ENCODE measurements at places on chromosomes 13 and 19.

DNA sequence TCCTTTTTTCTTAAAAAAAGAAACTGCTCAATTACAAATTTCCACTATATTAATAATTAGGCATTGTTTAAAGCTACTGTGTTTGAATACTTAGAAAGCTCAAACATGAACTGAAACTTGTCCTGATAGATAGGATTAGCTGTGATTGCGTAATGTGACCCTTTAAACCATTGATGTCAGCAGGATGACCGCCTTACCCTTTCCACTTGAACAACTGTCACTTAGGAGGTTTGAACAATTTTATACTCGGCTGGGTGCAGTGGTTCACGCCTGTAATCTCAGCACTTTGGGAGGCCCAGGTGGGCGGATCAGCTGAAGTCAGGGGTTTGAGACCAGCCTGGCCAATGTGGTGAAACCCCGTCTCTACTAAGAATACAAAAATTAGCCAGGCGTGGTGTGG is 2.9 kb downstream of the LAMP1 start:
- no peak for DNase-seq

GRCh38 chr13:74865656-74866055 is 616.3 kb downstream of the TBC1D4 start:
- no peak for DNase-seq

GRCh38 chr13:110227864-110228643 is 78.9 kb downstream of the COL4A1 start:
- no peak for DNase-seq

DNA sequence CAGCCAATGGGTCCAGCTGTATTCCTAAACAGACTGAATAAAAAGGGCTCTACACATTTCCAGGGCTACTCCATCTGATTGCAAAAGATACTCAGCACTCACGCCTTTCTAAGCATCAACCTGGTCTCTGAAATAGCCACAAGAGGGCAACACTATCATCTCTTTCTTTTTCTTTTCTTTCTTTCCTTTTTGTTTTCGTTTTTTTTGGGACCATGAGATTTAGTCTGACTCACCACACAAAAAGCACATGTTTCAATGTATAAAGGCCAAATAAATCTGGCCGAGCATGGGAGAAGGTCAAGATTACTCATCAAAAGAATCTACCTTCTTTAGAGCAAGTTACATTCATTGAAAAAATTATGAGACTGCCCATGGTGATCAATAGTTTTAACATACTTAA is 805.6 kb upstream of the ARGLU1 start:
- peak; percentile 59 for DNase-seq

DNA sequence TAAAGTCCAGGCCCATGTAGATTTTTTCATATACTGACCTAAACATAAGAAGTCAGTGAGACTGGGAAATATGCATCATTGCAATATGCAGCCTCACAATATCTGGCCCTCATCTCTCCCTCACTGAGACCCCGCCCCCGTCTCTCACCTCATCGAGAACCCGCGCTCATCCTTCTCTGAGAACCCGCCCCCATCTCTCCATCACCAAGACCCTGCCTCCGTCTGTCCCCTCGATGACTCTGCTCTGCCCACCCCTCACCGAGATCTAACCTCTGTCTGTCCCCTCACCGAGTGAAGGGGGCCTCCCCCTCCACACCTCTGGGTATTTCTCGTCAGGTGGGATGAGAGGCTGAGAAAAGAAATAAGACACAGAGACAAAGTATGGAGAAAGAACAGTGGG is 20.5 kb upstream of the ZNF846 start:
- no peak for DNase-seq

GRCh38 chr19:53903055-53903680 is 5.9 kb upstream of the CACNG7 start:
- no peak for DNase-seq

DNA sequence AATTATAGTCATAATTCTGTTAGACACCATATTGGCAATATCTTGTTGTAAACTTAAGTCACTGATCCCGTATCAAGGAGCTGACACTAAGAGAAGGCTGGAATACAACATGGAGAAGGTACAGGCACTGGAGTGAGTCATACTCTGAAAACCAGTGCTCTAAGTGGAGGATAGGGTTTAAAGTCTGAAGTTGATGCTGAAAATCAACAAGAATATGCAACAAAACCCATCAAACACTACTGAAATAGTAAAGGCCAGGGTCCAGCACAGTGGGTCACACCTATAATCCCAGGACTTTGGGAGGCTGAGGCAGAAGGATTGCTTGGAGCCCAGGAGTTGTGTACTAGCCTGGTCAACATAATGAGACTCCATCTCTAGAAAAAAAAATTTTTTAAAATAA is 73.2 kb upstream of the KLF5 start:
- DNase-seq = no peak

DNA sequence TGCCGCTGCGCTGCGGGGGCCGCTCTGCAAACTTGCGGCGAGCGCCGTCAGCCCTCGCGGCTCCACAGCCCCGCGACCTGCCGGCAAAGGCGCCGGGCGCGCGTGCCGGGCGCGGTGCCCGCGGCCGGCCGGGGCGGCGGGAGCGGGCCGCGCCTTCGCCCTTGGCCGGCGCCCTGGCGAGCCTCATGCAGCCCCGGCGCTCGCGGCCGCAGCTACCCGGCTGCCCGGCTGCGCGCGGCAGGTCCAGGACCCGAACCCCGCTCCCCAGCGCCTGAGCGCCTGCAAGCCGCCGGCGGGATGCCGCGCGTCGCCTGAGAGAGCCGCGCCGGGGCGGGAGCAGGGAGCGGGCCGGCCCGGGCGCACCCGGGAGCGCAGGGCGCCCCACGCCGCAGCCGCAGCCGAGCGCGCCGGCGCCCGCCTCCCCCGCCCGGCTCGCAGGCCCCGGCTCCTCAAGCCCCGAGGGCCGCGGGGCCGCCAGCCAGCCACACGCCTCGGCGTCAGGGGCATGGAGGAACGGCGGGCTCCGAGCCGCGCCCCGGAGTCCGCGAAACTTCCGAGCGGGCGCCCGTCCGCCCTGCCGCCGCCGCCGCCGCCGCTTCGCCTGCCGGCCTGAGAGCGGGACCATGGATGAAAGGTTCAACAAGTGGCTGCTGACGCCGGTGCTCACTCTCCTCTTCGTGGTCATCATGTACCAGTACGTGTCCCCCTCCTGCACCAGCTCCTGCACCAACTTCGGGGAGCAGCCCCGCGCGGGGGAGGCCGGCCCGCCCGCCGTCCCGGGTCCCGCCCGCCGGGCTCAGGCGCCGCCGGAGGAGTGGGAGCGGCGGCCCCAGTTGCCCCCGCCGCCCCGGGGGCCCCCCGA is 564 bp downstream of the HS6ST3 start:
- DNase-seq = no peak

DNA sequence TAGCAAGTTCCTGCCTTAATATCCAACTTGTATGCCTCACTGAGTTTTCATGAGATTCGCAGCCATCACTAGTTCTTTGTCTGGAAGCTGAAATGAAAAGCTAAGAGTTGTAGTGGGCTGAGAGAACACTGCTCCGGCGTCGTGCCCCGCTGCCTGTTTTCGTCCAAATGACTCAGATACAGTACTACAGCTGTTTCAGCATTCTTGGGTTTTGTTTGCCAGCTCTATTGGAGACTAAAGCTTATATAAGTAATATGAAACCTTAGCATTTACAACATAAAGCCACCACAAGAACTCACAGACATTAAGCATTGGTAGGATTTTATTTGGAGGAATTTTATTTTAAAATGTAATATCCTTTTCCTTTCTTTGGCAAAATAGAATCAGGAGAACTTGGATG is 299.7 kb downstream of the DLEU7 start:
- peak; percentile 68 for DNase-seq

GRCh38 chr19:3761382-3762129 is at the start of gene APBA3:
Gene APBA3 (minus strand): TSS chr19:3761692. CDS start chr19:3760264, 1,428 bp downstream.
- peak; percentile 76 for DNase-seq

GRCh38 chr19:37955986-37956385 is 49.0 kb downstream of the SIPA1L3 start:
- DNase-seq = no peak

DNA sequence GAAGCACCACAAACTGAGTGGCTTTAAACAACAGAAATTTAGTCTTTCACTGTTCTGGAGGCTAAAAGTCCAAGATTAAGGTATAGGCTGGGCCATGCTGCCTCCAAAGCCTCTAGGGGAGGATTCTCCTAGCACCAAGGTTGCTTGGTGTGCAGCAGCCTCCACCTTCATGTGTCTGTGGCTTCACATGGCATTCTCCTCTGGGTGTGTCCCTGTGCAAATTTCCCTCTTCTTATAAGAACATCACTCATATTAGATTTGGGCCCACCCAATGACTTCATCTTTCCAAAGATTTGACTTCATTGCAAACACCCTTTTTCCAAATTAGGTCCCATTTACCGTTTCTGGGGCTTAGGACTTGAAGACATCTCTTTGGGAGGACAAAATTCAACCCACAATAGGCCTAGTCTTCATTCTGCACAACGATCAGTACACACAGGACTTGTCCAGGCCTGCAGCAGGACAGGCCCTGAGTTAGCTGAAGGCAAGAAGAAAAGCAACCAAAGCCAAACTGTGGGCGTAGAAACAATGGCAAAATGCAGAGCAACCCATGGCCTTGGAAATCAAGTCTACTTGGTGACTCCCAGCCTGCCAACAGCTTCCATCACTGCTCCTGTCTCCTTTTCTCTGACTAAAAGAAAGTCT is 521.2 kb upstream of the NBEA start:
- no peak for DNase-seq

DNA sequence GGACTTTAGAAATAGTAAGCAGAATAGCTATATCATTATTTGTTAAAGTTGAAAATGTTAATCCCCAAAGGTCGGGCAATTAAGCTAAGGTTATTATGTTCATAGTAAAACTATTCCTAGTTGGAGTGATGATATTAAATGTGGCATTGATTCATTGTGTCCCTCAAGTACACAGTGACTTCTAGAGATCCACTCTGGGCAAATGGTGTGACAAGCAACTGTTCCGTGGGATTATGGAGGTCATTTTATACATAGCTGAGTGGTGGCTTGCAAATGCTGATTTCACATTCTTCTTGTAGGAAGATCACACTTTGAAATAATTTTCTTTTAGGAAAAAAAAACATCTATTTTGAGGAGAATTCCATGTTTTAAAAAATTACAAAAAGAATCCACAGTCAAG is 317.8 kb downstream of the ATP8A2 start:
- no peak for DNase-seq

DNA sequence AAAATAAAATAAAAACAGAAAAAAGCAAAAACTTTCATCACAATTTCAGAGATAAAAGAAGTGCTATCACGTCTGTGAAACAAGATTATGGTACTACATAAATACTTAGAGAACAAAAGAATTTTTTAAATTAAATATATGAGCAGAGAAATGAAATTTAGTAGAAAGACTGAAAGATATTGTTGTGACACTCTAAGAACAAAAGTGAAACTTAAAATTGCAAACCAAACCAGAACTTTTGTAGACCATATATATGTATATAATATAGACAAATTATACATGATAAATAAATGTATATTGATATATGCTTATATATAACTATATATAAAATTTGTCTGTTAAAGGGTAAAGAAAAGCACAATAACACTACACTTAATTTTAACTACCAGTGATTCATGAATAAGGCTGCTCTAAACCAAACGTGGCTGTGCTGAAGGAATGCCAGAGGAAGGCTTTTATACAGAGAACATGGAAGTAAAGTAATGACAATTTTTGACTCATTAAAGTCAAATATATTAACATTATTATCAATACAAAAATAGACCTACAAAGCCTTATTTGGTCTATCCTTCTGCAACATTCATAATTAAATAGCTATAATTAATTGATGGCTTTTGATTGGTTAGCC is 1516.7 kb upstream of the PCDH20 start:
- DNase-seq = no peak

- no peak for DNase-seq
These were observed 26.1 kb downstream of the DEDD2 start for GRCh38 chr19:42191330-42191729.

GRCh38 chr19:32324631-32325285 is 20.7 kb upstream of the ZNF507 start:
- no peak for DNase-seq

- no peak for DNase-seq
These were observed 45.1 kb downstream of the MCF2L start for GRCh38 chr13:113013878-113014751.

GRCh38 chr13:57740719-57741118 is 109.2 kb downstream of the PCDH17 start:
- no peak for DNase-seq

GRCh38 chr13:45781553-45782326 is 69.8 kb downstream of the SIAH3 start:
- no peak for DNase-seq

- DNase-seq = no peak
These were observed 67.8 kb downstream of the SPACA7 start for GRCh38 chr13:112443995-112444311.

GRCh38 chr13:19726611-19727010 is 56.1 kb downstream of the PSPC1 start:
- no peak for DNase-seq

- DNase-seq = no peak
These were observed 8.6 kb downstream of the BRCA2 start for GRCh38 chr13:32323912-32324311.

DNA sequence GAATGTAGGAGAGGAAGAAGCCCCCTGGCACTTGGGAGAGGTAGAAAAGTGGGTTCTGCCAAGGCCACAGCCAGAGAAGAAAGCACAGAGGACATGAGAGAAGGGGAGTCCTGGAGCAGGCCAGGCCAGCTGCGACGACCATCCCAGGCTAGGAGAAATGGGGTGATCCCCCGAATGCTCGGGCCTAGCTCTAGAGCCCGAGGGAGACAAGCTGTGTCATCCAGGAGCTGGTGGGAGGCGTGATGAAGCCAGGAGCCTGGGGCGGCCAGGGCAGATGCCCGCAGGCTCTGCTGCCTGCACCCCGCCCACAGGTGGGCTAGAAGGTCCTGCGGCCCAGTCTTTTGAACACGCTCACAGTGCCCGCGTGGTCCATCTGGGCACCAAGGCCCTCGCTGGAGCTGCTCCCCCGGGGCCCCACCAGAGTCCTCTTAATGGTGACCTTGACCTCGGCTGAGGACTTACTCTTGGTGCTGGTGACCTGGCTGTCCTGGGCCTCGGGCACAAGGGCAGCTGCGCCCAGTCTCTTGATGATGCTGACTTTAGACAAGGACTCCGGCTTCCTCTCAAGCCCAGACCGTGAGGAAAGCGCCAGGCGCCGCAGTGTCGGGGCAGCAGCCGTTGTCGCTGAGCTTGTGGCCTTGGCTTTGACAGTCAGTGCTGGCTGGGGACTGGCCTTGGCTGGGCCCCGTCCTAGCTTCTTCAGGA is 26.5 kb downstream of the C19orf47 start:
- no peak for DNase-seq

DNA sequence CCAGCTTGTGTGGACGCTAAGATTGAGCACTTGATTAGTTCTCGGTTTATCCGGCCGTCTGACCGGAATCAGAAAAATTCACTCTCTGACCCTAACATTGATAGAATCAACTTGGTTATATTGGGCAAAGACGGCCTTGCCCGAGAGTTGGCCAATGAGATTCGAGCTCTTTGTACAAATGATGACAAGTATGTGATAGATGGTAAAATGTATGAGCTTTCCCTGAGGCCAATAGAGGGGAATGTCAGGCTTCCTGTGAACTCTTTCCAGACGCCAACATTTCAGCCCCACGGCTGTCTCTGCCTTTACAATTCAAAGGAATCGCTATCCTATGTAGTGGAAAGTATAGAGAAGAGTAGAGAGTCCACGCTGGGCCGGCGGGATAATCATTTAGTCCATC is 59.6 kb downstream of the ARHGAP35 start:
- no peak for DNase-seq

- DNase-seq = no peak
These were observed 1.9 kb downstream of the KCTD12 start for GRCh38 chr13:76884186-76884906.
